ENCODE measurements at places on chromosomes 5 and 9.

GRCh38 chr9:124462739-124463138 lies 12.5 kb downstream of the ADGRD2 start:
- DNase-seq = no peak

DNA sequence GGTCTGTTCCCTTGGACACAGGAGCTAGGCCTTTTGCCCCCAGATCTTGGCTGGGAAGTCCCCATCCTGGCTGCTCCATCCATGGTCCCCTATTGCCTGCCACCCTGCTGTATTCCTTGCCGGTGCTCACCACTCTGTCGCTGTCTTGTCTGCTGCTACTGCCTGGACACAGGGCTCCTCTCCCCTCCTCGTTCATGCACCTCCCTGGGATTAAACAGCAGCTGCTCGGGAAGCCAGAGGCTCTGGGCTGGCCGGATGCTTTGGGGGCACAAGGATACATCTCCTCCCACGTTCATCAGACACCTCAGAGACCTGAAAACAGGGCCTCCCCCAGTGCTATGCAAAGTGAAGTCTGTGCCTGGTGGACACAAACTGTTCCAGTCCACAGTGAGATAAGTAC lies 110.4 kb downstream of the ZNF354C start:
- DNase-seq = no peak

DNA sequence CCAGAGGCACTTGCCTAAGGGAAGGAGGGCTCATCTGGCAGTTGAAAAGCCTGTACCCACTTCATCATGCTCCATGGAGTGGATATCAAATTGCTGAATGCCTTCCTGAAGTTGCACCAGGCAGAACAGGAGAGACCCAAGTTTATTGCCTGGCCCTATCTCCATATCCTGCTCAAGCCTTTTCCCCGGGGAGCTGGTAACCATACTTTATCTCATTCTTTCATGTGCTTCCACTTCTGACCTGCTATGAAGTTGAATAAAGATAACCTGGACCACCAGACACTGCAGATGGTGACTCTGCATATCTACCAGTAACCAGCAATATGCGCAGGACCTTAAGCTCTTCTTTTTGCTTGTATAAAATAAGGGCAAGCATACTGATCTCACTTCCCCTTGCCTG lies 1397.5 kb upstream of the CDH6 start:
- DNase-seq = no peak

DNA sequence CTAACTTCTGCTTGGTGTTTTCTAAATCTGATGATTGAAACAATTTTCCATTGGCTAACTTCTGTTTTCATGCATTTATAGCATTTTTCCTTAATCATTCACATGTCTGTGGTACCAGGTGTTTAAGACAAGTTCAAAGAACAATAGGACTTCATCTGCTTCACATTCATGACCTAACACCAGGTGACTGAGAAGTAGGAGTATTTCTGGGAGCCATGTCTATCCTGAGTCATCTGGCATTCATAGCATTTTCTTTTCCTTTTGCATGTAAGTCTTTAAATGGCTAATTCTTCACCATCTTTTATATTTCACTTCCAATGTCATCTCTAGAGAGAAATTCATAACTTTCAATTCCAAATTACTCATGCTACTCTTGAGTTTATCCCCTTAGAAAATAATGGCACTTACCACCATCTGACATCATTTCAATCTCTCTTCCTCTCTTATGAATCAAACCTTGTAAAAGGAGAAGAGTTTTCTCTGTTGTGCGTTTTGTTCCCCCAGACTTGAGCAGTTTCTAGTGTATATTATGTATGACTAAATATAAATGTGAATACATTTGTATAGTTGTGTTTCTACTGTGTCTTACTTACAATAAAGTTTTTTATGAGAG lies 1196.1 kb upstream of the CDH9 start:
- DNase-seq = no peak

GRCh38 chr5:158643840-158644239 lies 455.9 kb downstream of the EBF1 start:
- DNase-seq = no peak

- DNase-seq = no peak
These were observed 406.3 kb downstream of the PDE4D start for GRCh38 chr5:59487068-59487686.

DNA sequence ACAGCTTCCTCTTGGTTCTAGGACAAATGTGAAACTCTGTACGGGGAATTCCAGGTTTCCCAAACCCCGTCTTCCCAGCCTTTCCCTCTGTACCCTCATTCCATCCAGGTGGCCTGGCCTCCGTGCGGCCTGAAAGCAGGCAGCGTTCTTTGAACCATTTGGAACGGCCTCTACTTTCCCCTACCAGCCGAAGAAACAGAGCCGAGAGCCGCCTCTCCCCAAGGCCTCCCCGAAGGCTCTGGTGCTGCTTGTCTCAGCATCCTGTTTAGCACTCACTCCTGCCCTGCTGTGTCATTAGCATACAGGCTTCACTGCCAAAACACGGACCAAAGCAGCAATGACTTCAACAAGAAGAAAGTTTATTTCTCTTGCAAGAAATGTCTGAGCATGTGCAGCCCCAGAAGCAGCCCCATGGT lies 137.7 kb downstream of the HSD17B3 start:
- no peak for DNase-seq

GRCh38 chr5:180130876-180131740 lies 59.5 kb upstream of the RNF130 start:
- DNase-seq = no peak

DNA sequence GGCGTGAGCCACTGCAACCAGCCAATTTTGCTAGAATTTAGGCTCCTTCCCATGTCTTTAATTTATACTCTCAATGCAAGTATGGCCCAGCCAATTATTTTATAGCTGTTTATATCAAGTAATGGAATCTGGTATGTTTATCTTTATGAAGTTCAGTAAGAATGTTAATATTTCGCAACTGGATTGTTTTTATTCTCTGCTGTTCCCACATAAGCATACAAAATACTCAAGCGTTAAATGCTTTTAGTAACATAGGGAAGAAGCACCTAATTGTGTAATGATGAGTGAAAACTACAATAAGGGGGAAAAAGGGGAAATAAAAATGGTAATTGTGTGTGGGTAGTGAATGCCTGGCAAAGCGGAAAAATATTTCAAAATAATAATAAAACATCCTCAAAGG lies 21.3 kb downstream of the PWWP2A start:
- DNase-seq = no peak

DNA sequence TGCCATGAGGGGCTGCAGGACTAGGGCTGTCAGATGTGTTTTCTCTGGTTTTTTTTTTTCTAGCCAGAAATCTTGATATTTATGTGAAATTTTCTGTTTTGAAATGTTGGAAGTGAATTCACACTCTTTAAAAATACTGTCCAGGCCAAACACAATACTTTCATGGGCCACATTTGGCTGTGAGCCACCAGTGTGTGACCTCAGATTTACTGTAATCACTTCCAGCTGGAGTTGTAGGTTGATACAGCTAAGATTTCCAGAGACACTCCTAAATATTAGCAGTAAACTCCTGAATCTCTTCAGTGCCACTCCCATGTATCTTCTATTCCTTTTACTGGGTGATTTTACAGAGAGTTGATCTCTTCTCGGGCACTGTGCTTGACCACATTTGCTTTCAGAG lies 92.2 kb upstream of the CKMT2 start:
- peak; percentile 41 for DNase-seq

GRCh38 chr5:39211773-39212172 lies 7.6 kb downstream of the FYB1 start:
- no peak for DNase-seq

DNA sequence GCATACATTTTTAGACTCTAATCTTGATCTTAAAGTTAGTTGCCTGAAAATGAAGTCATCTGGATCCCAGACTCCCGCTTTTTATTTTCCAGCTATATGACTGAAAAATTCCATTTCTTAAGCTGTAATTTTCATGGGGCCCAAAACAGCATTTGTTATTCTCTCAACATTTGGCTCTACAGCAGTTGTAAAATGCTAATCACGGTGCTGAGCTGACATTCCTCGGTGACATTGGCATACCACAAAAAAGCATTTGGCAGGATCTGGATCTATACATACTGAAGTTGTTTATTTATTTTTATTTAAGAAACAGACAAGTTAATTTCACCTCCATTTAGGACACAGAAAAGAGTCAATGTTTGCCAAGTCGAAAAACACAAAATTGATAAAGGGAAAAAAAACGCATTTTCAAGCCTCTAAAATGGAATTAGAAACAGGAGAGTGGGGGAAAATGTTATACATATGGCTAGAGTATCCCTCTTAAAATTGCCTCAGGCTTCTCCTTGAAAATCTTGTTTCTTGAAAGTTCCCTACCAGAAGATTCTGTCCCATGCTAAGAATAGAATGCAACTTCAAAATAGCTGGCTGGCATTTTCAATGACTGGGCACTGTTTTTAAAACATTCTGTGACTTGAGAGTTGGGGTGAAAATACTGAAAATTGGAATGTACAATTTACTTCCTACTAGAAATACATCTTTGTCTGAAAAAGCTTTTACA lies 207.5 kb upstream of the TBCA start:
- DNase-seq = no peak

Measured in endothelial cell of umbilical vein (primary cell).